ENCODE measurements at places on chromosomes 2 and 18.

DNA sequence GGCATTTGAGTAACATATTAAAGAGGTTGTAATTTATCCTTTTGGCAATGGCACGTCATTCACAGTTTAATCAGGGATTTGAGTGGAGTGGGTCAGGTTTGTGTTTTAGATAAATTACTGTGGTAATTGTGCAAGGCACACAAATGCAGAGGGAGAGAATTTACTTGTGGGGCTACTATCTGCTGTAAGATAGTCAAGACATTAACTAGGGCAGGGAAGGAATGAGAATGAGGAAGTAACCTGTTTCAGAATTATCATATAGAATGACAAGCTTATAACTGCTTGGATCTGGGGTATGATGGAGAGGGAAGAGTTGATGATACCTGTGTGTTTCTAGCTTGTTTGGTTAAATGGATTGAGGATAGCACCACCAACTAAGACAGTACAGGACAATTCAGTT, 58.9 kb upstream of the ZSWIM2 start:
- DNase-seq, result no peak

DNA sequence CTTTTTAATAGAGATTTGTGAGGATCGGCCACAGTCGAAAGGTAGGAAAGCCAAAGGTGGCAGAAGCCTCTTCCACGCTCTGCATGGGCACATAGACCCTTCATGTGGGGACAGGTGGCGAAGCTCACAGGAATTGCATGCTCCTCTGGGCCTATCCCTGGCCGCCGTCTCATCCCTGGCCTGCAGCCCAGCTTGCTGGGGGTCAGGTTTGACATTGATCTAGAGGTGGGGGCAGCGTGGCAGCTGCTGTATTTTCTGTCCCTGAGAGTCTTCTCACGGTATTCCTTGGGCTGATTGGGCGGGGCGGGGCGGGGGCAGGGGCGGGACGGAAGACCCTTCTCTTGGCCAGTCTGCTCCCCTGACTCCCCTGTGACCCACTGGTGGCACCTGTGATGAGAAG, 48.9 kb downstream of the STK25 start:
- no peak for DNase-seq

- DNase-seq, result no peak
Measured at GRCh38 chr2:84816426-84817026, 64.4 kb downstream of the TRABD2A start.

DNA sequence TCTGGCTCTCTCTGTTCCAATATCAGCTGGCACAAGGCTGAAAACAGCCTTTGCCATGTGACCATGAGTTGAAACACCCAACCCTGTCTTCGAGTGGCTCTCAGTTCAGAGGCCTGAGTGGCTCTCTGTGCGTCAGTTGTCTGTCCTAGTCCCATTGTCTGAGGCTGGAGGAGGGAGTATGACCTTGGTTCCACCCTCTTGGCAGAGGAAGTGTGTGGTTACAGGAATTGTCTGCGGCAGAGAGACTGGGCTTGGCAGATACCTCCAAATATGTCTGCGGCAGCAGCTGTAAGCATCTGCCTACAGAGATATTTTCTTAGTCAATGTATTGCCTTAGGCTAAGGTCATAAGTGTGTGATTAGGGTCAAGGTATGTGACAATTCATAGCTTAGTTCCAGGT, 32.6 kb downstream of the CNGA3 start:
- DNase-seq, result no peak

- no peak for DNase-seq
Measured at GRCh38 chr2:232890896-232891601, 21.0 kb downstream of the SNORC start.

- DNase-seq, result no peak
Measured at GRCh38 chr2:19859565-19859964, 42.2 kb downstream of the TTC32 start.

GRCh38 chr18:45325778-45326177, 289.5 kb upstream of the SLC14A2 start:
- DNase-seq, result no peak
